Breast epithelium (tissue), 4 donors: ENCODE measurements at places on chromosomes 12 and 14. TPM values are rescaled to one million over a fixed set of nuclear protein-coding genes. Genes with fewer than 3 reads are reported as not detected.
A peak's percentile ranks its signal among the peaks of the same experiment; 100 is the strongest.

DNA sequence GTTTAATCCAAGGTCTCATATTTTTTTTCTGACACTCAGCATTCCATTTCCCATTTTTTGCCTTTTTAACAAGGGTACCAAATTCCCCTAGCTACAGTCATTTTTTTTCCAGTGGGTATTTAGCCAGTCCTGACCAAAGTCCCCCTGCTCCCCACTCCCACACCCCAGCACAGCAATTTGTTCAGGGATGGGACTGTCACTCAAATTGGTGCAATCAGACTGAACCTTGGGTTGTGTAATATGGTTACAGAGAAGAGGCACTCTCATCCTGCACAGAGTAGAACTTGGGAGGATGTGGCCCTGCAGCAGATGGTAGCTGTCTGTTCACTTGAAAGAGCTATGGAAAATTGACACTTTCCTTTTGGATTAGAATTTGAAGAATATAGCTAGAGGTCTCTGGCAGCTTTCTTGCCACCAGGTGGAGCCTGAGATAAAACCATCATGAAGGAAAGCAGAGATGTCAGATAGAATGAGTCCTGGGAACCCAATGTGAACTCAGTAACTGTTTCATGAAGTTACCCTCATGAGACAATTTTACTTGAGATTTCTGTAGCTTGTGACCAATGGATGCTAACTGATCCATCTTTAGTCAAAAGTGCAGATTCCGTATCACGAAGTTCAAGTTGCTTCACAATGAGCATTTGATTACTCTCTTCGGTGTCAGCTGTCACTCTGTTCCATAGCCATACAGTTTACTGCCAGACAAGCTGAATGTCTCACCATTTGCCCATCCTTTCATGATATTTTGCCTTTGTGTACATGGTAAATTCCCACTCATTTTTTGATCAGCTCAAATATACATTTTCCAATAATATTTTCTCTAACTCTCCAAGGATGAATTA is 394.0 kb upstream of the SYT1 start:
- no peak overlapping the region for H3K27ac ChIP-seq
- no peaks in the 10 kb centered on the region for H3K4me1 ChIP-seq
- no peaks in the 10 kb centered on the region for H3K36me3 ChIP-seq
- DNase-seq = no peak

- no peaks in the 10 kb centered on the region for H3K36me3 ChIP-seq
- no peaks in the 10 kb centered on the region for H3K4me1 ChIP-seq
- no peak overlapping the region for H3K27ac ChIP-seq
- H3K27me3 ChIP-seq = no peaks in the 10 kb centered on the region
These were observed 42.5 kb upstream of the CATSPERB start for GRCh38 chr14:91774140-91775096.

DNA sequence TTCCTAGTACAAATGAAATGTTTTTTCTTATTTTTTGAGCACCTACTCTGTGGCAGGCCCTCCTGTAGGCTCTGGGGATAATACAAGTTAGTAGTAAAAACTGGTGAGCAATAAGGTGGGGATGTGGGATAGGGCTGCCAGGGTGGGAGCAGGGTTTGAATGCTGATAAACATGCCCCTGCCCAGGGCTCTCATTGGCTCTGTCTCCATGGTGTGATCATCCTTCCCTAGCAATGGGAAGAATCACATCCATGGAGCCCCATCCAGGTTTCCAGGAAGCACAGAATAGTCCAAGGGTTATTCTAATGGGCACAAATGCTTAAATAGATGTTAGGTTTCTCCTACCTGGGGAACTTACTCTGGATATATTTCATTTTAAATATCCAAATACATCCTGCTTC is 45.5 kb downstream of the GIT2 start:
- no peaks in the 10 kb centered on the region for H3K4me1 ChIP-seq
- H3K27ac ChIP-seq = no peak overlapping the region
- peaks cover 4% of the 10 kb centered on the region for H3K36me3 ChIP-seq
- no peaks in the 10 kb centered on the region for H3K27me3 ChIP-seq

DNA sequence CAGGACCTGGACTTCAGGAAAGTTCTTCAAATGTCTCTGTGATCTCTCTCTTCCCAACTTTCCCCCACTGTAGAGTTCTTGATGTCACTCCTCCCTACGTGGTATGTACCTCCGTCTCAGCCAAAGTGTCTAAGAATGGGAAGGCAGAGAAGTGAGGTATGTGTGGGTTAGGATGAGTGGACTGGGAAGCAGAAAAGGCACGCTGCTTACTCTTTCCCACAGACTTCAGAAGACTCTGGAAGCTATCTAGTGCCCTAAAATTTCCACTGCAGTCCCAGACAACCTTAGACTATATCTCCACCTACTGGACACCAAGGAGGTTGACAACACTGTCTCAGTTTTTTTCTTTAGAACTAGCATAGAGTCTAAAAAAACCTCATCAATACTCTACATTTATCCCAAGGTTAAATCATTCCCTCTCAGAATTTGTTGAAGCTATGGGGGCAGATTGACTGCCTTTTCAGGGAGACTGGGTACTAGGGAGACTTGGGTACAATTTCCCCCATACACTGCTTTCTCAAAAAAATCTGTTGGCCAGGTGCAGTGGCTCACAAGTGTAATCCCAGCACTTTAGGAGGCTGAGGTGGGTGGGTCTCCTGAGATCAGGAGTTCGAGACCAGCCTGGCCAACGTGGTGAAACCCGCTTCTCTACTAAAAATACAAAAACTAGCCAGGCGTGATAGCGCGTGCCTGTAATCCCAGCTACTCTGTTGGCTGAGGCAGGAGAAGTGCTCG is 20.6 kb upstream of the ITGA5 start:
- no peak overlapping the region for H3K4me3 ChIP-seq
- DNase-seq = no peak
- no peak overlapping the region for H3K27ac ChIP-seq
- no peaks in the 10 kb centered on the region for H3K27me3 ChIP-seq

Gene ARPC3
- total RNA-seq = 426 TPM

Gene PPTC7
- 21.6 TPM for total RNA-seq

- H3K4me3 ChIP-seq = no peak overlapping the region
- H3K27ac ChIP-seq = peak overlapping the region; percentile 62
- no peaks in the 10 kb centered on the region for H3K4me1 ChIP-seq
- H3K36me3 ChIP-seq = no peaks in the 10 kb centered on the region
- DNase-seq = no peak
These were observed 6.3 kb upstream of the ART4 start for GRCh38 chr12:14849661-14850060.

Gene TAS2R8
- not detected for total RNA-seq

DNA sequence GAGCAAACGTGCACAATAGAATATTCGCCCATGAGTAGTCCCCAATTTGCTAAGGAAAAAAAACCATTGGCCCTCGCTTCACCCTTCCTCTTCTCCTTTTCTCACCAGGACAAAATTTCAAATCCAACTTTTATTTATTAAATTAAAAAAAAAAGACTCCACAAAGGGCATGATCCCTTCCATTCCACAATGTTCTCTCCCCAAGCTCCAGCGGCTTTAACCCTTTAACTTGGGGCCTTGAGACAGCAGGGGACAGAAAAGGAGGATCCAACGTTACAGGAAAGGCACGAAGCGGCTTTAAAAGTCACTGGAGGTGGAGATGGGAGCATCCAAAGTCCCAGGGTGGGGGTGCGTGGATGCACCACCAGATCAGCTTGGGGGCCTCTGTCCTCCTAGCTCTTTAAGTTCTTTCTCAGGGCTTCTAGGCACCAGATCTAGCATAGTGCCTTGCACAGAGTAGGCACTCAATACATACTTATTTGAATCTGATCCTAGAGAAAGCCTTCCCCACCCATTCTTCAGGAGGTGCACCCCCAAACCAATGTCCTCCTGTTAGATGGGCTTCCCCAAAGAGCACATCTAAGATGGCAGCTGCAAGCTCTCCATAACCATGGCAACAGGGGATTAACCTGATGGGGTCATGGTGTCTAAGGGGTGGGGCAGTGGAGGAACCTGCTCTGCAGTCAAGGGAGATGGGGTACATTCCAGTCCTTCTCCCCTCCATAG is 5.2 kb upstream of the AAAS start:
- DNase-seq = no peak
- H3K4me3 ChIP-seq = no peak overlapping the region
- H3K4me1 ChIP-seq = peaks cover 4% of the 10 kb centered on the region
- no peaks in the 10 kb centered on the region for H3K36me3 ChIP-seq

Gene KCNC2
- total RNA-seq = 1.3 TPM

GRCh38 chr12:61043838-61044237 is 1216.4 kb upstream of the USP15 start:
- no peaks in the 10 kb centered on the region for H3K4me1 ChIP-seq
- H3K4me3 ChIP-seq = no peak overlapping the region
- no peaks in the 10 kb centered on the region for H3K27me3 ChIP-seq
- no peak overlapping the region for H3K27ac ChIP-seq

Gene ASIC1
- total RNA-seq = 0.98 TPM

GRCh38 chr14:88937706-88938105 is 113.3 kb downstream of the TTC8 start:
- DNase-seq = no peak
- H3K4me1 ChIP-seq = no peaks in the 10 kb centered on the region
- no peak overlapping the region for H3K4me3 ChIP-seq

GRCh38 chr14:72521045-72521444 is 372.9 kb downstream of the DPF3 start:
- H3K27me3 ChIP-seq = no peaks in the 10 kb centered on the region
- H3K4me3 ChIP-seq = no peak overlapping the region
- no peaks in the 10 kb centered on the region for H3K4me1 ChIP-seq
- no peak for DNase-seq

GRCh38 chr14:23076785-23077408 is 18.0 kb downstream of the ACIN1 start:
- no peaks in the 10 kb centered on the region for H3K27me3 ChIP-seq
- H3K4me3 ChIP-seq = no peak overlapping the region
- H3K27ac ChIP-seq = peak overlapping the region; percentile 50
- no peak for DNase-seq

GRCh38 chr14:48250575-48250974 is 575.2 kb upstream of the MDGA2 start:
- DNase-seq = no peak
- H3K36me3 ChIP-seq = no peaks in the 10 kb centered on the region
- no peaks in the 10 kb centered on the region for H3K27me3 ChIP-seq
- H3K27ac ChIP-seq = no peak overlapping the region
- no peak overlapping the region for H3K4me3 ChIP-seq
- no peaks in the 10 kb centered on the region for H3K4me1 ChIP-seq

DNA sequence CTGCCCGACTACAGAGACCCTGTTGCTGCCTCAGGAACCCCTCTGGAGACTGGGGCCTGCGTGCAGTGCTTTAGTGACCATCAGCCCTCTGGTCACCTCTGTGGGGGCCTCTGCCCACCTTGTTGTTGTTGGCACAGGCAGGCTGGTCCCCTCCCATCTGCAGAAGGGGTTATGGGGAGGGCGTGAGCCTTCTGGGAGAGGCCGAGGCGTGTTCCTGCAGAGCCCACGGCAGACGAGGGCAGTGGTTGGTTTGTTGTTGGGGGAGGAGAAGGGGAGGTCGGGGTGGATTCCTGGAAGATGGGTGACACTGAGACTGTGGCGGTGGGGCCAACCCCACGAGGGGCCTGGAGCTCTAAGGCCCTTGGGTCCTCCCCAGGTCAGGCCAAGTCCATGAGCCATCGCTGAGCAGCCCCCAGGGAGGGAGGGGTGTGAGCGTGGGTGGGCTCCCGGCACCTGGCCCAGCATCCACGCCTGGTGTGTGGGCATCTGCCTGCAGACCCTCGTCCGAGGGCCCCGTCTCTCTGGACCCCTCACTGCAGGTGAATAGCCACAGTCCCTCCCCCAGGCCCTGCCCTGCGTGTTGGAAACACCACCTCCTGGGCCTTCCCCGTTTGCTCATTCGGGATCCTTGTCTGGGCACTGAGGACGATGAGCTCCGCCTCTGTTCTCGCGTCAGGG is 23.6 kb downstream of the FBRSL1 start:
- DNase-seq = no peak
- no peaks in the 10 kb centered on the region for H3K27me3 ChIP-seq
- no peaks in the 10 kb centered on the region for H3K4me1 ChIP-seq
- H3K27ac ChIP-seq = no peak overlapping the region

DNA sequence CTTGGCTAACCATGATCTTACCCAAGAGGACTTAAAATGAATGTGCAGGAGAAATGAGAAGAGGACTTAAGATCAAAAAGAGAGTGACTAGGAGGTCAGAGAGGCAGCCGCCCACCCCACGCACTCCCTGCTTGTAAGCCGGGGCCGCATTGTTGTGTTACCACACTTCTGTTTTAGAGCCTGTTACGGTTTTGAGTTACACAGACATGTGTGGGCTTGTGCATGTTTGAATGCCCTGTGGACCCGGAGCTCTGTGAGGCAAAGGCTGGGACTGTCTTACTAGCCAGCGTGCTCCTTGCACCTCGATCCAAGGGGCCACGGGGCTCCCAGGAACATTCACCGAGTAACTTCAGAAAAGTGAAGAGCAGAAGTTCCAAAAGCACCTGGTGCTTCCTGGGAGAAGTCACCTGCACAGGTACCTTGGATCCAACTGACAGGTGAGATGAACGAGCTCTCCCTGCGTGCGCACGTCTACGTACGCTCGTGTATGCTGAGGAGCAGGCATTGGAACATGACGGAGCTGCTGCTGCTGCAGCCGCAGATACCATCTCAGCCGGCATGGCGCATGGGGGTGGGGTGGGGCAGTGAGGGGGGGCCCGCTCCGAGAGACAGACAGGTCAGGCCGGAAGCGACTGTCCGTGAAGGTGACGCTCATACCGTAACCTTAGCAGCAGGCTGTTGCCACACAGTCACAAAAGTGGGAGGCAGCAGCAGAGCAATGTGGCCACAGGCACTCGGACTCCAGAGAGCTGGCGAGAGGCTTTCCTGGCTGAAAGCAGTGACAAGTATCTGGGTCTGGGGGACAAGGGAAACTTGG is 23.7 kb downstream of the SFSWAP start:
- H3K27ac ChIP-seq = no peak overlapping the region
- no peaks in the 10 kb centered on the region for H3K4me1 ChIP-seq
- H3K27me3 ChIP-seq = no peaks in the 10 kb centered on the region
- H3K4me3 ChIP-seq = no peak overlapping the region

- no peaks in the 10 kb centered on the region for H3K4me1 ChIP-seq
- H3K36me3 ChIP-seq = no peaks in the 10 kb centered on the region
- H3K27me3 ChIP-seq = no peaks in the 10 kb centered on the region
- no peak overlapping the region for H3K4me3 ChIP-seq
- DNase-seq = no peak
- no peak overlapping the region for H3K27ac ChIP-seq
These were observed 24.8 kb upstream of the DBX2 start for GRCh38 chr12:45075587-45076282.

Gene AKAP5
- total RNA-seq = 0.96 TPM

Gene TSPAN19
- total RNA-seq = not detected

GRCh38 chr12:5481645-5482044 is 49.7 kb downstream of the NTF3 start:
- H3K4me3 ChIP-seq = no peak overlapping the region
- H3K27ac ChIP-seq = no peak overlapping the region
- DNase-seq = no peak
- H3K36me3 ChIP-seq = no peaks in the 10 kb centered on the region
- no peaks in the 10 kb centered on the region for H3K27me3 ChIP-seq
- H3K4me1 ChIP-seq = no peaks in the 10 kb centered on the region

DNA sequence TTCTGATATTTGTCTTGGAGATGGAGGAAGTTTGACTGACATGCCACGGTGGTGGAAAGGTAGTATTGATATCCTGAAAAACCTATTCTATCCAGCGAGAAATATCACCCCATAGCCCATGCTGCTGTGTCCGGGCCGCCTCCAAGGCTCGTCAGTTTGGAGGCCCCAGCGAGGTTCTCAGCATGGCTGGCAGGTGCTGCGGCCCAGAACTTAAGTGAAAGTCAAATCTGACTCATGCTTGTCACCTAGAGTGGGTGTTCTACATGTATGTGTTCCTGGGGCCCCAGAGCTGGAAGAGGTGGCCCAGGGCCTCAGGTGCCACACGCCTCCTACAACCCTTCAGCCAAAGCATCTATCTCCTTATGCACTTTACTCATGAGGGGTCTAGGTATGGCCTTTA is 92.9 kb downstream of the GCH1 start:
- no peaks in the 10 kb centered on the region for H3K36me3 ChIP-seq
- H3K27ac ChIP-seq = no peak overlapping the region
- H3K4me1 ChIP-seq = no peaks in the 10 kb centered on the region
- no peak overlapping the region for H3K4me3 ChIP-seq
- no peaks in the 10 kb centered on the region for H3K27me3 ChIP-seq
